ENCODE measurements at places on chromosomes 7 and 10.

DNA sequence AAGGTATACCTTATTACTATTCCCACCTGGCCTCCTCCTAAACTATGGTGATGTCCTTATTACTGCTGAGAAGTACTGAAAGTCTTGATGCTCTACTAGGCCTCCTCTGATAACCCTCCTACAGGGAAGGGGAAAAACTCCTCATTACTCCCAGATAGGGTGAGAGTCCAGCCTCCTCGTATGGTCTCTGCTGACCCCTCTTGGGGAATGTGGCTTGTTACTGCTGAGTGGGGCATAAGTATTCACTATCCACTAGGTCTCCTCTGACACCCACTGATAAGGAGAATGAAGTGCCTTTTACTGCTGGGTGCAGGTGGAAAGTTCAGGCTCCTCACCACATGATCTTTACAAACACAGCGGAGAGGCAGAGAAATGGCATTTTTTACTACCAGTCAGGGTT is 222.9 kb downstream of the CHRM2 start:
- DNase-seq = no peak

GRCh38 chr10:86041116-86041515 is 325.5 kb downstream of the GRID1 start:
- DNase-seq = no peak

GRCh38 chr7:46390042-46390441 is 469.0 kb upstream of the IGFBP3 start:
- no peak for DNase-seq

DNA sequence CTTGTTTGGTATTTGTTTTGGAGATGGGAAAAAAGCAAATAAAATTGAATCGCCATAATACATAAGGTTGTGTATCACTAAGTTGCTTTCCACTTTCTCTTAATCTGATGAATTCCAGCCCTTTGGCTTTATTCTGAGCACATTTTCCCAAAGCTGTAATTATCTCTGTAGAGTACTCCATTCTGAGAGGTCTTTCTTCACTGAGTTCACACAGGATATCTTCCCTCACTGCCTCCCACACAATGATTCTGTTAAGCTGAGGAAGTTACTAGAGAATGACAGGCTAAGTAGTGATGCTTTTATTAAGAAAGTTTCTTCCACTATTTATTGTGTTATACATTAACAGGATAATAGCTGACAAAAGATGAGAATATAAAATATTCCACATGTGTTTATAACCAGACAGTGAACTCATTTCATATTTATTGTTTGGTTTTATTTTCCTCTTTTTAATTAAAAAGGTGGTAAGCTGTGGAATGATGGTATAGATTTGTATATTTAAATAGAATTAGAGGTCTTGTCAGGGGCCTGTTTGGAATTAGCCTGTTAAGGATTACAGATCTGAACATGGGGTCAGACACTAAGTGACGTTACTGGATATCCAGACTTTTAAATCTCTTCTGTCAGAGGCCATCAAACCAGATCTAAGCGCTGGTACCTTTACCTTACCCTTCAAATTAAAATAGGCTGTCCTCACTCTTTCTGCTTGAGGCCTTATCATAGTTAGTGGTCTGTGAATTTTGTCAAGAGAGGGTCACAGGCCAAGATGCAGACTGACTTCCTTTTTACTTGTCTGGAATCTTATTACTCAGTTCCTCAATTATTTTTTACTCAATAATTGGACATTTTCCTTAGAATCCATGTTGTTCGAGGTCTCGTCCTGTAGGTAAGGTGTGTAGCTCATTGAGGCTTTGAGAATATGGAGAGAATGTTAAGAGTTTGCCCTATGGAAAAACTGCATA is 8.4 kb downstream of the PLXDC2 start:
- DNase-seq = no peak

GRCh38 chr10:71237843-71238623 is 25.7 kb downstream of the UNC5B start:
- no peak for DNase-seq

- DNase-seq = peak; percentile 28
Measured at GRCh38 chr7:97499204-97499603, 232.7 kb upstream of the TAC1 start.

- DNase-seq = no peak
Measured at GRCh38 chr10:85862771-85863170, 503.8 kb downstream of the GRID1 start.

- no peak for DNase-seq
Measured at GRCh38 chr7:1934017-1934416, 263.9 kb downstream of the ELFN1 start.

DNA sequence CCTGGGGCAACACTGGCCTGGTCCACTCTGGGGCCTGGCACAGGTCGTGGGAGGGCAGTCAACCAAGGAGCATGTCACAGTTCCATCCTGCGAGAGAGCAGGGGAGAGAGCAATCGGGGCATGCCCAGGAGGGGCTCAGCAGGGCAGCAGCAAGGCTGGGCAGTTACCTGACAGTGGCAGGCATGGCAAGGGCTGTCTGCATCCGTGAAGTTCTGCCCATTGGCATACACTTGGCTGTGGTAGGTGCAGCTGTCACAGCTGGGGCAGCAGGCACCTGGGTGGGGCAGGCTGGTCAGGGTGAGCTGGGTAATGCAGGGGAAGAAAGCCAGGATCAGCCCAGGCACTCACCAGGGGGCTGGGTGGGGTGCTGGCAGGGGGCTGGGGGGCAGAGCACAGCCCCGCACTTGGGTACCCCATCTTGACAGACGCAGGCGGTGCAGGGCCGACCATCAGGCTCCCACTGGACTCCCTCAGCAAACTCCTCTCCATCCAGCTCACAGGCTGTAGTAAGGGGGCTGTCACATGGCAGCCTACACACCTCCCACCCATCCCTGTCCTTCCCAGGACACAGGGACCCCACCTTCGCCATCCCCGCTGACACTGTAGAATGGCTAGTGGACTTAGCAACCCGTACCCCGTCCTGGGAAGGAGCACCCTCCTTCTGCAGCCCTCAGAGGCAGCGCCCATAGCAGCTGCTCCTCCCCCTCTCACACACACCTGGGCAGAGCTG is 17.8 kb downstream of the KCP start:
- DNase-seq = no peak

GRCh38 chr7:45219130-45219529 is 61.5 kb downstream of the RAMP3 start:
- no peak for DNase-seq

DNA sequence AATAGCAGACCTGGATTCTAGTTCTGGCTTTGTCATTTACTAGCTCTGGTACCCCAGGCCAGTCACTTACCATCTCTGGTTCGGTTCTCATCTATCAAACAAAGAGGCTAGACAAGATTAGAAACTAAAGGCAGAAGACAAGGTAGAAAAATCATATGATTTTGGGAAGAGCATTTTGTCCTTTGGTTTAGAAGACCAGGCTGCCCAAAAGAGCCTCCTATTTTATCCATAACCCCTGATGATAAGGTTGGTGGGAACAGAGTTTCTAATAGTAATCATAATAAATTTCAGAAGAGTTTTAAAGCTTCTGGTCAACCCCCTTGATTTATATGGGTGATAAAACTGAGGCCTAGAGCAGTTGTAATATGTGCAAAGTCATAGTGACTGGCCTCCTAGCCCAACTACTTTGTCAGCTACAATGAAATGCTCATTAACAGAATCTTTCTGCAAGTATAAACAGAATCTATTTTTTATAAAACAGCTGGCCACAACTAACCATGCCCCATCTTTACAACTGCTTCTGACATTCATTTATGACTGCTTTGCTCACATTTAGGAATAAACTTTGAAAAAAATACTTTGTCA is 23.4 kb downstream of the COX15 start:
- DNase-seq = no peak

- DNase-seq = no peak
Measured at GRCh38 chr10:96441322-96441885, 72.3 kb downstream of the TLL2 start.
